Stimulated activated naive CD8-positive, alpha-beta T cell treated with anti-CD3 and anti-CD28 coated beads, Interleukin-15, Interleukin-2, amounts not matched to agents 100 U/mL and 50 U/mL, for 24 hours (primary cell): ENCODE measurements at places on chromosomes 5 and 9.

- DNase-seq, result no peak
Measured at GRCh38 chr9:87199782-87200181, 252.5 kb upstream of the GAS1 start.

- no peak for DNase-seq
Measured at GRCh38 chr5:171586436-171586835, 167.0 kb downstream of the FGF18 start.

- DNase-seq, result no peak
Measured at GRCh38 chr5:82044010-82044409, 72.2 kb downstream of the ATG10 start.

DNA sequence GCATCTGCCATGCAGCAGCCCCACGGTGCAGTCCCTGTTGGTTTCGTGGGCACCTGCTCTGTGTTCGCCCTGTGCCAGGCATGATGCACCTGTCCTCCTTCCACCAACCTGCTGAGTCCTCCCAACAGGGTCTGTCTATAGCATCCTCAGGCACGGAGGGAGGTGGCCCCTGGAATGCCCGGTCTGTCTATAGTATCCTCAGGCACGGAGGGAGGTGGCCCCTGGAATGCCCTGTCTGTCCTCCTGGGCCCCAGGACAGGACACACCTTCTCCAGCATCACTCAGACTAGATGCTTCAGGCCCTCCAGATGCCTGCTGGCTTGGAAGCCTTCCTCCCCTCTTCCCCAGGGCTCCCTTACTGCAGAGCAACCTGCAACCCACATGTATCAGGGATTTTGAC lies 9.9 kb upstream of the PHYHD1 start:
- no peak for DNase-seq

- DNase-seq, result no peak
Measured at GRCh38 chr9:113341712-113342410, 1.8 kb upstream of the WDR31 start.

DNA sequence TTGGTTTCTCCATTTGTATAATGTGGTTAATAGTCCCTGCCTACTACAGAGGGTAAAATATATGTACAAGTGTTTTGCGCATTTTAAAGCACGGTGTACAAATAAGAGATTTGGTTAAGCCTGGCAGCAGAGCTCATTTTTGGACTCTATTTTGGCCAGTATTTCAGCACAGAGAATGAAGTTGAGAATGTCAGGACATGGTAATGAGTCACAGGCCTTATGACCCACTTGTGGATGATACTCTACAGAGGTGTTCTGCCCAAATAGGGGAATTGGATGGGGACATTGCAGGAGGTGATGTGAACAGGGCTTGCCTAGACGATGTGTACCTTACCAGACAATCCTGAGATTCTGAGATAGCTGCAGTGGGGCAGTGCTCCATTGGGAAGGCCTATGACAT lies 50.6 kb downstream of the MELK start:
- DNase-seq, result no peak

- no peak for DNase-seq
Measured at GRCh38 chr5:83246071-83246470, 168.7 kb downstream of the XRCC4 start.

DNA sequence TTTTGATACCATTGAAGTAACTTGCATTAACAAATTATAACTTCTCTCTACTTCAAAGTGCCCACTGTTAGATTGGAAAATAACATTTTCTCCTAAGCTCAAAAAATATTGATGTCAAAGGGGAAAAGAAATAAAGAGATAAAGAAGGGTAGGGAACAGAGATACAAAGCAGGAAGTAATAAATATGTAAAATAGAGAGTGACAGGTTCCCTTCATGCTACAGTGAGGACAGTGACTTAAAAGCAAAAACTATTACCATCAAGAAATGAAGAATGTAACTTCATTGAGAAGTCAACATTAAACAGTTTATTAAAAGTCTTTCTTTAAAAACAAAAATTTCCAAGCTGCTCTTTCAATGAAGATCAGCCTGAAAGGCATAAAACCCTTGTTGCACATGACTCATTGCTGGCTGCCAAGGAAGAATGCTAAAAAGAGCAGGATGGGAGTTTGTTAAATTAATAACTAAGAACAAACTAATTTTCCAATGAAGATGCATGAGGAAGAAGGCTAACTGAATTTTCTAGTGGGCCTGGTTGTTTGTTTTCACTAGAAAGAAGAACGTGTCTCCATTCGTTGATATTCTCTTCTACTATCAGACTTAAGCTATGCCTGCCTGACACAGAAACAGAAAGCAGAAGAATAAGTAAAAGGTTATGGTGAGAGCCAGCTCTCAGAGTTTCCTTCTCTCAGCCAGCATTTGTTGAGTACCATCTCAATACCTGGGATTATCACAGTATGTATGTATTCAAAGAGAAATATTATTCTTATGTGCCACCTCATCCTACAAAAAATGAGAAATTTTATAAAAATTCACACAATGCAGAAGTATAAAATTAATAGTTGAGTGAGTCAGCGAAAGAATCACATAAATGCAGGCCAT lies 197.8 kb upstream of the NREP start:
- no peak for DNase-seq

- DNase-seq, result no peak
Measured at GRCh38 chr5:174446446-174446845, 277.9 kb upstream of the MSX2 start.

- no peak for DNase-seq
Measured at GRCh38 chr5:68538814-68539420, 323.4 kb downstream of the PIK3R1 start.

DNA sequence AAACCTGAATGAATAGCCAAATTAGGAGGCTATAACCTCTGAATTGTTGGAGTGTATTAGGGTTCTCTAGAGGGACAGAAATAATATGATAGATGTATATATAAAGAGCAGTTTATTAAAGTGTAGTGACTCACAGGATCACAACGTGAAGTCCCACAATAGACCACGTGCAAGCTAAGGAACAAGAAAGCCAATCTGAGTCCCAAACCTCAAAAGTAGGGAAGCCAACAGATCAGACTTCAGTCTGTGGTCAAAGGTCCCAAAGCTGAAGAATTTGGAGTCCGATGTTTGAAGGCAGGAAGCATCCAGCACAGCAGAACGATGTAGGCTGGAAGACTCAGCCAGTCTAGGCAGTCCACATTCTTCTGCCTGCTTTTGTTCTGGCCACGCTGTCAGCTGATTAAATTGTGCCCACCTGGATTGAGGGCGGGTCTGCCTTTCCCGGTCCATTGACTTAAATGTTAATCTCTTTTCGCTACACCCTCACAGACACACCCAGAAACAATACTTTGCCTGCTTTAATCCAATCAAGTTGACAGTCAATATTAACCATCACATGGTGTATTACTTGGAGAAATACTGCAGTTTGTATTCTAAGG lies 550.6 kb downstream of the CDH10 start:
- no peak for DNase-seq

DNA sequence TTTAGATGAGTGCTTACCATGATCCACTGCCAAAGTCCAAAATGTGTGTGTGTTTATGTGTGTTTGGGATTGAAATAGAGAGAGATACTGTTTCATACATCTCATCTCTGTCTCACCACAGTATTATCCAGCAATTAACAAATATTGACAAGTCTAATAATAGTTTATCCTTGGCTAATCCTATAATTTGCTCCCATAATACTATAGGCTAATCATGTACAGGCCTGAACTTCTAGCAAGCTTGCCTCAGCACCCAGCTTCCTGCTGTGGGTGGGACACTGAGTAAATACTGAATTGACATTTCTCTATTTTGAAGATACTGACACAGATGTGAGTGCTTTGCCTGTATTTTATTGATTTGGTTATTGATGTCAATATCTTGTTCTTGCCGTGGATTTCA lies 35.3 kb upstream of the KCNV2 start:
- DNase-seq, result no peak
